A172 (cell line): ENCODE measurements at places on chromosomes 3 and 15.
A peak's percentile ranks its signal among the peaks of the same experiment; 100 is the strongest.

- DNase-seq, result no peak
These were observed 828.6 kb upstream of the NR2F2 start for GRCh38 chr15:95501865-95502264.

DNA sequence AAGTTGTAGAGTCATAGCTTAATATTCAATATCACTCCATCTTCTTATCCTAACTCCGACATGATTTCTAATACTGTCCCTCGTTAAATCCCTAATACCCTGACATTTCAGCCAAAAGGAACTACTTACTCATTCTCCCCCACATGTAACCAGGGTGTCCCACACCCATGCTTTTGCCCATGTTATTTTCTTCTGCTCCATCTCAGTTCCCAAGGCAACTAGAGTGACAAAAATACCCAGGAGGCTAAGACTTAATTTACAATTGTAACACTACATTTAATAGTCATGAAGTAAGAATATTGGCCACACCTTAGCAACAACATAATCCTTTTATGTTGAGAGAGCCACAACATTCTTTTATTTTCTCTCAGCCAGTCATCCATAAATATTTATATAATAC is 248.5 kb upstream of the TGFBR2 start:
- no peak for DNase-seq

GRCh38 chr15:40785814-40786213 is 16.0 kb downstream of the C15orf62 start:
- no peak for DNase-seq

DNA sequence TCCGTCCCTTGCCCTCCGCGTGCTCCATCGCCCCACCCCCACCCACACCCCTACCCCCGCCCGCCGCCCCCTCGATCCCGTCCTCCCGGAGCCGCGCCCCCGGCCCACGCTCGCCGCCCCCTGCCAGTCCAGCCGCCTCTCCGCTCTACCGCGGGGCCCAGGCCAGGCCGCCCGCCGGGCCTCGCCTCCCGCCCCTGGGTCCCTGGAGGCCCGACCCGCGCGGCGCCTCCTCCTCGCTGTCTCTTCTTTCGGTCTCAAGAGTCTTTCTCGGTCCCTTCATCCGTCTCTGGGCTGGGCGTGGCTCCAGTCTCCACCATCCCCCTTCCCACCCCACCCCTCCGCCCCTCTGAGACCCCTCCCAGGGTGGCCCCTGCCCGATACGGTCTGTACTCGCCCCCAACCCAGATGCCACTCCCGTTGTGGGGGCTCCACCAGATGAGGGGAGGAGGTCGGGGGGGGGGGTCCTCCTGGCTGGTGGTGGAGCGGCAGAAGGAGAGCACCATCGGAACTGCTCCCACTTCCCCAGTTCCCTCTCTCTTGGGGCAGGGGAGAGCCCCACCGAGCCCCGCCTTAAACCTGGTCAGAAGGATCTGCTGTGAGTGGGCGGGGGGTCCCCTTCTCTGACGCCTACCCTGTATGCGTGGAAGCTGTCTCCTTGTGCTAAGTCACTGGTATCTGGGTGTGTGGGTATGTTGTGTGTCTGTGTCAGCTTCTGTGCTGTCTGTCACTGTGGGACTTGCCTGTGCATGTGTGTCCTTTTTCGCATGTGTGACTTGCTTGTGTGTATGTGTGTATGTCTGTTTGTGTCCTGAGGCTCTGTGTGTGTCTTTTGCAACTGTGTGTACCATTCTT is 1.0 kb downstream of the PRKCD start:
- no peak for DNase-seq

- DNase-seq, result no peak
These were observed 72.4 kb downstream of the CRYGS start for GRCh38 chr3:186471771-186472170.

DNA sequence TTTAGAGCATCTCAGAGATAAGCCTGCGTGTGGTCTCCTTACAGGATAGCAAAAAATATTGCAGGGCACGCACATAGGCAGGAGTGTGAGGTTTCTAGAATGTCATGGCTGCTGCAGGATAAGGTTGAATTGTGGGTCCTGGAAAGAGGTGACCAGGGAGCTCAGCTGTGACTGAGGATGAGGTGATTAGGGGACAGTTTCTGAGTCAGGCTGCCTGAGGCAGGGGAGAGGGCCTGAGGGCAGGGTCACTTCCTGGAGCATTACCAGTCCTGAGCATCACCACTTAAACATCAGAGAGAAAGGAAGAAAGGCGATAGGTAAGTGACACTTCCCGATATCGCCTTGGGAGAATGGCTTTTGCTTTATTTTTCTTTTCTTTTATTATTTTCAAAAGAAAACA is 813.8 kb downstream of the TUSC7 start:
- no peak for DNase-seq

- peak; percentile 63 for DNase-seq
These were observed 117.0 kb downstream of the FOXP1 start for GRCh38 chr3:71466483-71466882.
